ENCODE measurements at places on chromosomes 2 and 18.

DNA sequence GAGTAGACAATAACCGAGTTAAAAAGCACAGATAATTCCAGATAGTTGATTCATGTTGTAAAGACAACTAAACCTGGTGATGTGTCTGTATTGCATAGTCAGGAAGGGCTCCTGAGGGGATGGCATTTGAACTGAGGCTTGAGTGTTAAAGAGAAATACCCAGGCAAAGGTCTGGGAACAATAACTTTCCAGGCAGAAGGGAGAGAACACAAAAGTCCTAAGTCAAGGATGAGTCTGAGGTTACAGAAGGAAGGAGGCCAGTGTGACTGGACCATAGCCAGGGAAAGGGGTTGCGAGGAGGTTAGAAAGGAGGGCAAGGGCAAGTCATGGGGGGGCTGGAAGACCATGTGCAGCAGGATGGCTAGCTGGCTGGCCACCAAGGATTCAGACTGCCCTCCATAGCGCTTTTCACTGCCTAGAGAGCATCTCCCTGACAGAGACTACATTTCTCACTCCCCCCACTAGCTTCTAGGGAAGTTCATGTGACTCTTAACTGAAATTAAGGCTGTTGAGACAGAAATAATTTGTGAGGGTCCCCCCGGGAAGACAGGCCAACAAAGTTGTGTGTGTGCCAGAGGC, 135.5 kb upstream of the CREB1 start:
- no peak for DNase-seq

DNA sequence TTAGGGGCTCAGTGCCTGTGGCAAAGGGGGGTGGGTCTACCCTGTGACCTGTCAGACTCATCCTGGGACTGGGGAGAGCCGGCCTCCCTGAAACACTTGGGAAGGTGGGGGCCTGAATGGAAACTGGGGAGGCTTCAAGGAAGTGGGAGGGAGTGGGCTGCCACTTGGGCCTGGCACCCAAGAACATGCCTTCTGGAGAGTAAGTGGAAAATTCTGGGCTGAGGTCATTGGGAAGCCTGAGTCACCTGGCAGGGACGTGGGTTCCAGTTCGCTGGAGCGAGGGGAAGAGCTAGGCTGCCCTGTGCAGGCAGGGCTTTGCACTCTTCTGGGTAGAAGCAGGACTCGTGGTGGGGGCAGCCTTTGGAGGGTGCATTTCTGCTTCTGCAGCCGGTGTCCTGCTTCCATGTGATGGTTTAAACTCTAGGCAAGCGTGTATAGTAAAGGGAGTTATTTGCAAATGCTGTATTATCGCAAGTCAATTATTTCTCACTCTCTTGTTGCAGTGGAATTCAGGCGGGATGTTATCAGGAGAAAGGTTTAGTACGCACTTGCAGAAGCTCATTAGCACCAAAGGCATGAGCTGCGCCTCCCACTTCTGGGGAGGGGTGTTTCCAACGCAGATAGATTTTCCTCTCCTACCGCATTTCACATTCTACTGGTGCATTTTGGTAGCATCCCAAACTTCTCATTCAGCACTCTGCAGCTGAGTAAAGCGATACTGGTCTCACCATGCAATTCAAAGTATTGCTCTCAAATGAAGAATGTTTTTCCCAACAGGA, 3.8 kb downstream of the LRRFIP1 start:
- no peak for DNase-seq

- no peak for DNase-seq
Measured at GRCh38 chr18:63154350-63155152, 165.0 kb downstream of the BCL2 start.

DNA sequence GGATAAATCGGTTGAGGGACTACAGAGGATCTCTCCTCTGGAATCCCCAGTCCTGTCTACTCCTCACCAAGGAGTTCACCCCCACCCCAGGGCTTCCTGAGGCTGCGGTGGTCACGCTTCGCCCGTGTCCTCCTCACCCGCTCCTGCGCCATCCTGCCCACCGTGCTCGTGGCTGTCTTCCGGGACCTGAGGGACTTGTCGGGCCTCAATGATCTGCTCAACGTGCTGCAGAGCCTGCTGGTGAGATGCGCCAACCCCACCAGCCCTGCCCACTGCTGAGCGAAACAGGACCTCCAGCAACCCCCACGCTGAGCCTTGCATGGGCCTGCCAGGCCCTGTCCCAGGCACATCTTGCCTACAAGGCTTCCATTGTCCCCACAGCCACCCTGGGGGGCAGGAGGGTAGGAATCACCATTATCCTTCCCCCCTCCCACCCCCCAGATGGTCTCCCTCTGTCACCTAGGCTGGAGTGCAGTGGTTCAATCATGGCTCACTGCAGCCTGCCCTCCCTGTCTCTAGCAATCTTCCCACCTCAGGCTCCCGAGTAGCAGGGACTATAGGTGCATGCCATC, 6.7 kb upstream of the CTDSP1 start:
- DNase-seq, result no peak
